Inflammatory macrophage (primary cell): ENCODE measurements at places on chromosomes 6 and 20.

GRCh38 chr6:120632975-120633374 lies 701.3 kb downstream of the TBC1D32 start:
- DNase-seq, result no peak

GRCh38 chr6:134424165-134424797 lies 106.4 kb upstream of the SGK1 start:
- DNase-seq, result peak; percentile 38

GRCh38 chr20:48648482-48649051 lies 179.2 kb downstream of the PREX1 start:
- no peak for DNase-seq

DNA sequence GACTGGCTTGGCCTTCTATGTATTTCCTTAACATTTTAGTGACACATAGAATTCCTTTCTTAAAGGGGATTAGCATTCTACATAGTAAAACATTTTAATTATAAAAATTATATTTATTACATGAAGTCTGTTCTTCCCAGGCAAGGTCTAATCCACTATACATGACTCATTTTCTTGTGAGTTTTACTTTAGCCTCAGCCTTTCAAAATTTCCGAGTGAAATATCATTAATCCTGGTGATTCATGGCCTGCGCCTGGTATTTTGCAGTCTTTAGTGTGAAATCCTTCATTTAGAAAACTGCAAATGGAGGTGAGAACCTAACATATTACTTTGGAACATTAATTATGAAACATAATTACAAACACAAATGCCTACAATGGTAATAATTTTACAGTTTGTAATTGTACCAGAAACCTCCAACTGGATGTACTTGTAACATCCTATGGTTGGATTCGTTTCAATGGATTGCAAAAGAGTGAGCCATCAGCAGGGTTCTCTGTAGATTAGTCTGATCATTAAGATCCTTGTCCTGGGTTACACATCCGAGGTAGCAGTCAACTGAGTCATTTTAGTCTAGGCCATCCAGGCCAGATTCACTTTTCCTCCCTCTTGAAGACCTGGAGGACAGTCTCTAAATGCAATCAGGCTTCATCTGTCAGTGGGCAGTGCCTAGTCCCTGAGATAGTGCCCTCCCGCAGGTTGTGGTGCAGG lies 272.0 kb downstream of the PACRG start:
- no peak for DNase-seq

DNA sequence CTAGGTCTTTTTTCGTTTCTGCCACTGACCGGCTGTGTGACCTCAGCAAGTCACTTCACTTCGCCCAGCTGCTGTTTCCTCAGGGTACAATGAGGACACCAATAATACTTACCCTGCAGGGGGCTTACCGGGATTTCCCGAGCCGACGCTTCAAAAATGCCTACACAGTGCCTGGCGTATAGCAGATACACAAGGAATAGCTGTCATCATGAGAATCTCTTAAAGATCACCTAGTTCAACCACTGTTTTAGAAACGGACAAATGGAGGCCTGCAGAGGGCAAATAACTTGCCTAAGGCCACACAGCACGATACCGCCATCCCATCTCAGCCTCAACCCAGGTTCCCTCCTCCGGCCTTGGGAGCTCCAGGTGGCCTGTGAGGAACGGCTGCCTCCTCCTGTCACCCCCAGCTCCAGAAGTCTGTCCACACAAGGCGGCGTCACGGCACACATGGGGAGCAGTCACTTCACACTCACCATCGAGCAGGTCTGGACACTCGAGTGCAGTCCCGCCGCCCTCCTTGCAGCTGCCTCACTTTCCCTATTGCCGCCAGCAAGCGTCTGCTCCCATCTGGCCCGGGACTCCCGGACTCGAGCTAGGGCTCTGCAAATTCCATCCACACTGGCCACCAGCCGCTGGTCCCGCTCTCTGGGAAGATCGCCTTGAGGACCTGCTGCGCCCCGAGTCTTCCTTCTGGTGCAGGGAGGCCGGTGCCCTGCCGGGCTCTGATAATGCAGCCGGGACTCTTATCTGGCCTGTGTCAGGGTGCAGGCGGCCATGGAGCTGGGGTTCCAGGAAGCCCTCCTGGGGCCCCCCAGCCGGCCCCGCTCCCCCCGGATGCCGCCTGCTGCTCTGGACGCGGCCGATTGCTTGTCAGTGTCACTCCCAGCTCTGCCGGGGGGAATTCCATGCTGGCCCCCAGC lies at the start of gene RIPOR3:
Gene RIPOR3 (minus strand): TSS at position 893 of the 923 bp plus-strand sequence. CDS start 414 bp downstream, at position 479.
- no peak for DNase-seq

DNA sequence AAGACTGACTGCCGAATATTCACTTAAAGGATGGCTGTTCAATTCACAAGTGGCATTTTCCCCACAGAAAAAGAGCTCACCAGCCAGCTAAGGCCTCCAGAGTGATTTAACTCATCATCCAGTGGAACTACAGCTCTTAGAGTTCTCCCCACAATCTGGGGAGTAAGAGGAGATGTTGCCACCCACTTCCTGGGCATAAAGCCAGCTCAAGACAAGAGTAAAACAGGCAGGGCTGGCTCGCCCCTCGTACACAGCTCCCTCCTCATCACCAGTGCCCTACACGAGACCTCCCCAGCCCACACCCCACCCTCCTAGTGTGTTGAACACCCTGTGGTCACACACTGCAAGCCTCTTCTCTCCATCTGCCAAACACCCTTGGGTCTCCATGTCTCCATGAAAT lies 47.2 kb upstream of the IPCEF1 start:
- DNase-seq, result no peak

DNA sequence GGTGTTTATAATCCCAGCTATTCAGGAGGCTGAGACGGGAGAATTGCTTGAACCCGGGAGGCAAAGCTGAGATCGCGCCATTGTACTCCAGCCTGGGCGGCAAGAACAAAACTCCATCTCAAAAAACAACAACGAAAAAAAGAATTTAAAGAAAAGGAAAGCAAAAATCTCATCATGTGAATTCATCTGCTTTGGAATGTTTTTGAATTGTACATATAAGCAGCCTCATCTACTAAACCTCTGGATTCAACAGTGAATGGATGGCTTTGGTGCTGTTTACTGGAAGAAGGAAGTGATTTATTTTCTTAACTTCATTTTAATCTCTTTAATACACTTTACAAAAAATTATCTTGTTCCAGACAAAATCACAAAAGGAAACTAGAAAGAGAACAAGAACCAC lies 51.8 kb upstream of the PNRC1 start:
- DNase-seq, result no peak

GRCh38 chr20:14888134-14888533 lies 550.7 kb upstream of the FLRT3 start:
- no peak for DNase-seq

GRCh38 chr6:76840041-76840745 lies 623.1 kb downstream of the HTR1B start:
- DNase-seq, result no peak

DNA sequence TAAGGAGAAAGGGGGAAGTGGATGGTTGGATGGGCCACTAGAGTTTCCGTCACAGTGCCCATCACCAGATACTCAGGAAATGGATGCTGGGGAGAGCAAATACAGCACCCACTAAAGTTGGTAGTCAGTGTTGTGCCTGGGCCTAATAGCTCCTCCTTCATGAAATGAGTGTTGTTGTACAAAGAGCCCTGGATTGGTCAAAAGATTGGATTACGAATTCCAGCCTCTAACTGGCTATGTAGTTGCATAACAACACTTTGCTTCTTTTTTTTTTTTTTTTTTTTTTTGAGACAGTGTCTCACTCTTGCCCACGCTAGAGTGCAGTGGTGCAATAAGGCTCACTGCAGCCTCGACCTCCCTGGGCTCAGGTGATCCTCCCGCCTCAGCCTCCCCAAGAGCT lies 27.4 kb downstream of the KCNG1 start:
- DNase-seq, result no peak

GRCh38 chr20:35166242-35166830 lies 5.5 kb upstream of the PROCR start:
- DNase-seq, result no peak

DNA sequence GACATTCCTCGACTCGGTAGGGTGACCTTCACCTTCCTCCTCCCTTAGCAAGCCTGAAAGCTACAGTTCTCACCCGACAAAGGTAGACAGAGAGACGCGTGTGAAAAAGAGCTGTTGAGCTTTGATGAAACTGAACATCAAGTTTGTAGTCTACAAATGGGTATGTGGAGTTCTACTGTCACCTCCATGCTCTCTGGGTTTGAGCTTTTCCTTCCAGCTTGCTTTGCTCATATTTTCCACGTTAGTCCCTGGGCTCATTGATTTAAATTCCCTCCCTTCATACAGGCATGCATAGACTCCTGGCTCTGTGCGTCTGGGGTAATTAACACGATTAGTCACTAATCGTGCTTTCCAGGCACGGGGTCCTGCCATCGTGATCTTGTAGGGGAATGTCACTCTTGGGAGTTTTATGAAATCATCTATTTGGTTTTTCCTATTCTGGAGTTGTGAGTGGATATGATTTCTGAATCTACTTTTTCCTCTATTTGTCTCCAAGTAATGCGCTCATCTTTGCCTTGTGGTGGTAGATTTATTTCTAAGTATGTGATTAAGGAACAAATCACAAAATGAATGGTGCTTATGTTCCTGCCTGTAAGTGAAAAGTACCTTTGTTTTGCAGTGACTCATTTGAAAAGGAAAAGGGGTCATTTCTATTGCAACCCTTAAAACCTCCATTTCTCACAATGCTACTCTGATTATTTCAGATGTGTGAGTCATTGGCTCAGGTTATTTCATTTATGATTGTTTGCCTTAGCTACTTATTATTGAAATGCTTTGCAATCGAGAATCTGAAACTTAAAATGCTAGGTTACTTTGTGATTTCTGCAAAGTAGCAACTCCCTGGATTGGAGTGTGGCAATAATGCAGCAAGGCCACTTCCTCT lies 154.6 kb downstream of the ZDHHC14 start:
- DNase-seq, result peak; percentile 85

DNA sequence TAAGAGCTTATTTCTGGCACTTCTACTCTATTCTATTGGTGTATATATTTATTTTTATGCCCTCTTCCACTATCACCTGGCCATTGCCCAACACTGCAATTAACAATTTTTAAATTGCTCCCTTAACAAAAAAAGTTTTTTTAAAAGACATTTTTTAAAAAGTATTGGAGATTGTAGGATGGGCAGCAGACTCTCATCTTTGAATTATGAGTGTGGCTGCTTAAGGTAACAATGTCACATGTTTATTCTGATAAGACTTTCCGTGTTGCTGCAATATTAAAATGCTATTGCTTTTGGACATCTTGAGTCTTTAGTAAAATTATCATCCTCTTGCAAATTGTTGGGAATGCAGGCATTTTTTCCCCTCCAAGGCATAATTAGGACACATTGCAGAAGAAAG lies 31.4 kb downstream of the SMOC2 start:
- no peak for DNase-seq

GRCh38 chr20:63946986-63947637 lies 9.1 kb downstream of the UCKL1 start:
- DNase-seq, result no peak

DNA sequence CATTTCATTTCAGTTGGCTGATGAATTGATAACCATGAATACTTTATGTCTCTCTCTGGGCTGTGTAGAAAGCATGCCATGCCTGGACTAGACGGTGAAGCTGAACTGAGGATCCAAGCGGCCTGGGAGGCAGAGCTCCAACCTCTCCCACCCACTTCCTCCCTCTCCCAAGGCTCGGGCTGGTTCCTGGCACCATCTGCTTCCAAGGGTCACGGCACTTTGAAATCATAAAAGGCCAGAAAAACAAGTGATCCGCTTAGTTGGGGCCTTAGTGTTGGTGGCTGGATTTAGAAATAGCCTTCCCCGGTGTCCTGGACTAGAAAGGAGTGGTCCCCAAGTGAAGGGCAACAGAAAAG lies 202.4 kb upstream of the PMEPA1 start:
- DNase-seq, result no peak

DNA sequence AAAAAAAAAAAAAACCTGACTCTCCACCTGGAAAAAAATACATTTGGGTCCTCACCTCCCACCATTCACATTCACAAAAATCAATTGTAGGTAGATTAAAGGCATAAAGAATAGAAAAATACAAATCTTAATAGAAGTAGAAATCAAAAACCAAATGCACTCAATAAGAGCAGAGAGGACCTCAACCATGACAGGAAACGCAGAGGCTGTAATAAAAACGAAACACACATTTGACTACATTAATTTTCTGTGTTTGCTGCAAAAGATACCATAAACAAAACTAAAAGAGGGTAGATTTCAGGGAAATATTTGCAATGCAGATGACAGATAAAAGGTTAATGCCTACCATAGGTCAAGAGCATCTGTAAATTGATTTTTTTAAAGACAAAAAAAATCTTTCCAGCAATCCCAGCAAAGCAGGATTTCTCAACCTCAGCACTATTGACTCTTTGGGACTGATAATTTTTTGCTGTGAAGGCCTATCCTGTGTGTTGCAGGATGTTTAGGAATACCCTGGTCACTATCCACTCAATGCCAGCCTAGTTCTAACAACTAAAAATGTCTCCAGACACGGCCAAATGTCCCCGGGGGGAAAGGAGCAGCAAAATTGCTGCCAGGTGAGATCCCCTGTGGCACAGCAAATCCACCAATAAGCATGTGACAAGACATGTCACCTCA lies 9.1 kb downstream of the ETV7 start:
- no peak for DNase-seq

GRCh38 chr6:160071805-160072690 lies 49.6 kb upstream of the SLC22A1 start:
- no peak for DNase-seq

- DNase-seq, result no peak
Measured at GRCh38 chr6:111580826-111581505, 24.7 kb downstream of the TRAF3IP2 start.

DNA sequence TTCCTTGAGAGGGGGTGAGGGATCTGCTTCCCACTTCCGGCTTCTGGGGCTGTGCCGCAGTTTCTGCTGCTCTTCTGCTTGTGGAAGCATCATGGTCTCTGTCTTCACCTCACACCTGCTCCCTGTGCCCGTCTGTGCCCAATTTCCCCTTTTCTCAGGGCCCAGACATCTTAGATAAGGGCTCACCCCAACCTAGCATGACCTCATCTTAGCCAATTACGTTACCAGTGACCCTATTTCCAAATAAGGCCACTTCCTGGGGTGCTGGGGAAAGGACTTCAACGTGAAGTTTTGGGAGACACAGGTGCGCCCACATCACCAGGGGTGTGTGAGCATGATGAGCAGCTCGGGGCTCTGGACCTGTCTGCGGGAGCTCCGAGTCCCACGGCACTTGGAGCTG lies 20.7 kb upstream of the RBBP8NL start:
- DNase-seq, result no peak

GRCh38 chr20:20207291-20207690 lies 155.0 kb downstream of the CFAP61 start:
- DNase-seq, result no peak

DNA sequence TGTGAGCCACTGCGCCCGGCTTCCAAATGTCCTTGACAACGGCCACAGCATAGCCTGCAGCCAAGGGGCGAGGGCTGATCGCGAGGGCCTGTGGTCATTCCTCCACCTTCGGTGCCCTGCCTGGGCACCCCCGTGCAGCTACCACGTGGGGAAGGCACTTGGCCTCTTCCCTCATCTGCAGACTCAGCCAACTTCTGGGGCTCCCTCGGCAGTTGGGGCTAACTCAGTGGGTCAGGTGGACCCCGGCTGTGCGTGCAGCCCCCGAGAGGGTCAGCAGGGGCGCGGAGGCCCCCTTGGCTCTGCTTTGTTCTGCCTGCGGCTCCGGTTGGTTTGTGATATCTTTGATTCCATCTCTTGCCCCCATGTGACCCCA lies 52.9 kb upstream of the BHLHE23 start:
- no peak for DNase-seq

GRCh38 chr6:135675862-135676261 lies 175.6 kb upstream of the PDE7B start:
- DNase-seq, result peak; percentile 71
